Renal pelvis (tissue), 12 donors: ENCODE measurements at places on chromosomes 2 and 18.

- no peak for DNase-seq
These were observed 79.2 kb downstream of the ZDBF2 start for GRCh38 chr2:206353685-206354084.

DNA sequence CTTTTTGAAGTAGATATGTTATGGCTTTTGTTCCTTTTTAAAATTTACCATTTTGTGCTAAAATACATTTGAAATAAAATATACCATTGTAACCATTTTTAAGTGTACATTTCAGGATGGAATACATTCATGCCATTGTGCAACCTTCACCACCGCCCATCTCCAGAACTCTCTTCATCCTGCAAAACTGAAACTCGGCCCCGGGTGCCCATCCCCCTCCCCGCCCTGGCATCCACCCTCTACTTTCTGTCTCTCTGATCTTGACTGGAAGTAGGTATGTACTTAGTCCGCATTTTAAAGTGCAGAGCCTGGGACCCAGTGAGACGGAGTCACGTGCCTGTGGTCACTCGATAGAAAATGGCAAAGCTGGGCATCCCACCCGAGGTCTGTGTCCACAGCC, 45.6 kb downstream of the DIPK1C start:
- no peak for DNase-seq

GRCh38 chr2:120912101-120912985, 176.7 kb downstream of the GLI2 start:
- DNase-seq: no peak

GRCh38 chr2:135948642-135949355, 36.6 kb downstream of the DARS1 start:
- DNase-seq: no peak

GRCh38 chr2:15331787-15332186, 229.3 kb downstream of the NBAS start:
- no peak for DNase-seq

- no peak for DNase-seq
These were observed 420.1 kb upstream of the ZNF804A start for GRCh38 chr2:184178229-184178628.

GRCh38 chr2:132732694-132733093, 62.7 kb upstream of the LYPD1 start:
- no peak for DNase-seq

GRCh38 chr2:10884574-10884975, 27.2 kb upstream of the KCNF1 start:
- peak; percentile 22 for DNase-seq

- DNase-seq: peak; percentile 63
These were observed 129.7 kb downstream of the TGIF1 start for GRCh38 chr18:3579701-3580100.

DNA sequence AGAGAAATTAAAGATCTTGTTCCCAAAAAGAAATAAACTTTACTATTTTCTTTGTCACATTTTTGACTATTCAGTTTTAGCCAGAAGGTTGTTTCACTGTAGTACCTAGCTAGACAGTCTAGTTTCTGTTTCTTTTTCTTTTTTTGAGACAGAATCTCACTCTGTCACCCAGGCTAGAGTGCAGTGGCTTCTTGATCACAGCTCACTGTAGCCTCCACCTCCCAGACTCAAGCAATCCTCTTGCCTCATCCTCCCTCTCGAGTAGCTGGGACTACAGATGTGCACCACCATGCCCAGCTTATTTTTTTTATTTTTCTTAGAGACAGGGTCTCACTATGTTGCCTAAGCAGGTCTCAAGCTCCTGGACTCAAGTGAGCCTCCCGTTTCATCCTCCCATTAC, 2.2 kb downstream of the RBM45 start:
- no peak for DNase-seq

DNA sequence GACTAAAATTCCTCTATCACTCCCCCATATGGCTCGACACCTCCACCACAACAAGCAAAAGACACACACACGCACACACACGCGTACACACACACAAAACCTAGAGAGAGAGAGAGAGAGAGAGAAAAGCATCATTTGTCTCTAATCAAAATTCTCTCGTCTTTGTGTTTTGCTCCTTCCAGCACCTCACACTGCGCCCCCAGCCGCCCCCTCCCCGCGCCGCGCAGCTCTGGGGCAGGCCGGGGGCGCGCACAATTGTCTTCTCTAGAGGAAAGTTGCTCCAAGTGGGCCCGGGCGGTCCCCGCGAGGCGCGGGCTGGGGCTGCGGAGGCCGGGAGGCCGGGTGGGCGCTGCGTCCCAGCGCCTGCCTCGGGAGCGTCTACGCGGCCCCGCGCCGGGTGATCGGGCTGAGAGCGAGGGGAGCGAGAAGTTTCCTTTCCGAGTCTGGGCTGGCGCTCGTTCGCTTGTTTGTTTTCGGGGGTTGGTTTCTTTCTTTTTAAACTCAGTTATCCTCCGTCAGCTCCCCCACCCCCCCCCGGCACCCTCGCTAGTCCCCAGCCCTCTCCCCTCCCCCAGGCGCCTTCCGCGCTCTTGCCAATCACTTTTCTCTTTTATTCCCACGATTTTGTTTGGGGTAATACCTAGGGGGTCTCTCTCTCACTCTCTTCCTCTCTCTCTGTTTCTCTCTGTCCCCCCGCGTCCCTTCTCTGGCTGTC, 4.1 kb downstream of the ZEB2 start:
- DNase-seq: no peak

DNA sequence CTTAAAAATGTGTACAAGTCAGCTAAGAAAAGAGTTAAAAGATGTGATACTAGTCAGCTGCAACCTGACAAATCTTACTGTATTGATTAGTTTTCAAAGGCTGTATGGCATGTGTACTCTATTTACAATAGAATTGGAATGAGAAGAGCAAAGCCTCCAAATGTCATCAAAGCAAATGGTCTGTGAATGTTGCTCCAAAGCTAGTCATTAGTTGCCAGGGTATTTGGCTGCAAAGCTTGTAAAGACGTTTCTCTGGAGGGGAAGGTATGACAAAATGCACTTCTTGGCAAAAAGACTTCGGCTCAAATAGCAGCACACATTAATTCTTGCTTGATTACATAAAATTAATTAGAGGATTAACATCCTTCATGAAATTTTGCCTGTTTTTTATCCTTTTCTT, 59.3 kb downstream of the ETAA1 start:
- no peak for DNase-seq

DNA sequence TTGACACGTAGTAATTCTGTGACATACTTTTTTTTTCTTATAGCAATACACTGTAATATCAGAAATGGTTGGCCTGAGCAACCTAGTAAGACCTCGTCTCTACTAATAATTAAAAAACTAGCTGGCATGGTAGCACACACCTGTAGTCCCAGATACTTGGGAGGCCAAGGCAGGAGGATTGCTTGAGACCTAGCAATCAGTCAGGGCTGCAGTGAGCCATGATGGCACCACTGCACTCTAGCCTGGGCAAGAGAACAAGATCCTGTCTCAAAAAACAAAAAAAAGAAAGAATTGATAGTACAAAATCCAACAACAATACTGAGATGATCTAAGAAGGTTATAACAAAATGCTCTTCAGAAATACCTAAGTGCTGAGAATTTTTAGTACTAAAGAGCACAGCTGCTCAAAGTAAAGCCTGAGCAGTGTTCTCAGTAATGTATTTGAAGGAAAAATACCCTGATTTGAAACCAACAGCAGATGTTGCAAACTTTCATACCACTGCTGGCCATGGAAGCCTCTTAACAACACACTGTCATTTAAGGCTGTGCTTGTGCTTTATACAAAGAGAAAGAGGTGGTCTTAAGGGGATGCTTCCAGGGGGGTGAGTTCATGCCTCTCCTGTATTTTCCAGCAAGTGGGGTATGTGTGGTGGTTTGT, 132.6 kb upstream of the CDCA7 start:
- no peak for DNase-seq

DNA sequence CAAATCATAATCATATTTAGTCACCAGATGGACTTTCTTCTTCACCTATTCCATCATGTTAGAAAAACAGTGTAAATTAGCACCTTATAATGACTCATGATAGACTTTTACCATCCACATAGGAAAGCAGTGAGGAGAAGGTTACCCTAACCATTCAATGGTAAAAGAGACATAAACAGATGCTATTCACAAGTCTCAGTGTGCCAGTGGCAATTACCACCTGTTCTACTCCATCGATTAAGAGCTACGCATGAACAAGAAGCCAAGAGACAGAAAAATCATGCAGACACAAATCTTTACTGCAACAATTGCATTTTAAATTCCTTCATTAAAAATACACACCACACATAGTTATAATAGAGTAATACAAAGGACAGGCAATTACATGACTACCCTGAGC, 106.7 kb upstream of the CHAC2 start:
- DNase-seq: no peak

GRCh38 chr2:6177811-6178210, 485.6 kb downstream of the SOX11 start:
- DNase-seq: no peak

DNA sequence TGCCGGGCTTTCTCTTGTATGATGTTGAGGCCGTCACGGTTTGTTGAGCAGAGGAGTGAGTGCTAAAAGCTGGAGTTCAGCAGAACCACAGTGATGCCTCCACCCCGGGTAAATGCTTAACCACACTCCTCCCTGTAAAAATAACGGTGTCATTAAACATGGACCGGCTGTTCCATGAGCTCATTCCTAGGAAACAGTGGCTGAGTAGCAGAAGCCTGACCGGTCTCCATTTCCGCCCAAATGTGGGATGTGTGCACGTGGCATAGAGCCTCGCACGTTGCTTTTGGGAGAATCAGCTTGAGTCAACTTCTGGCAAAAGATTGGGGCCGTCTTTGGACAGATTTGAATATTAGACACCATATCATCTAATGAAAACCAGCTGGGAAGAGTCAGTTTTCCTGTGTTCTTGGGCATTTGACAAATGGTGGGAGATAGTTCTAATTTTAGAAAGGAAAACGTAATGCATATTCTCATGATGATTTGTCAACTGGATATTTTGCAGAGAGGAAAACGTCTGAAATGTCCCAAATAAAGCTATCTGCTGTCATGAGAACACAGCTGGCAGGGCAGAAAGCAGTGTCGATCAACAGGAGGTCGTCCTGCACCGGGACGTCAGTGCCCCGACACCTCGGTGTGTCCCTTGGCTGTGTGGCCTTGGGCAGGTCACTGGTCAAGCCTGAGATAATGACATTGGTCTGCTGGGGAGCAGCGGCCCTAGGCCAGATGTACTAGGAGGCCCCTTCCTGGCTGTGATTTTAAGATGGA, 42.4 kb downstream of the LRRFIP1 start:
- peak; percentile 97 for DNase-seq

- peak; percentile 38 for DNase-seq
These were observed 37.8 kb upstream of the ITPRID2 start for GRCh38 chr2:181853696-181854095.

DNA sequence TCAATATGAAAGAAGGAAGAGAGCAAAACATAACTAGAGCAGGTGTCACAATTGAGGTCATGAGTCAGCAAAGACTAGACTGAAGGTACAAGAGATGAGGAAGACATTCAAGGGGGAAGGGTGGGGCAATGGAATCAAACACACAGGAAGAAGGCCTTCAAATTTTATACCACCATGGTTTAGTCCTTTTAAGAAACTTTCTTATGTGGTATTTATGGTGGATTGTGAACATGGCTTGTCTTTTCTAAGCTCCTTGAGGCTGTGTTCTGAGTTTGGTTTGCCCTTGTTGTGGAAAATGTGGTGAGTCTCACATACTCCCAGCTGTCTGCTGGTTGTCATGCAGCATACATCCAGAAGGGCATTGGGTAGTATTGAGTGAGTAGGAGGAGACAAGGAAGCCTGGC, 62.1 kb downstream of the NABP1 start:
- no peak for DNase-seq

DNA sequence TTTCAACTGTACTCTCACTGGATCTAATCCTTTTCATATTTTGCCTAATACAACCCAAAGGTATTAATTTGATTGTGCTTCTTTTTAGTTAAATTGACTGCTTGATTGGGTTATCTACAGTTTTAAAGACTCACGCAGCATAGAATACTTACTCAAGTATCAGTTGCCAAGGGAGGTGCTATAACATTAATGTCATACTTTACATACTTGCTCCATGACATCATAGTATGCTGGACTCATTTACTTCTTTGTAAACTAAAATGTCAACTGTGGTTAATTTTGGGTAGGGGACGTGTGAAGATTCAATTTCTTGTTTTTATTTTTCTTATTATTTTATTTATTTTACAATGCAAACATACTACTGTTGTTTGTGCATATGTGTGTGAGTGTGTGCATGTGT, 716.2 kb upstream of the VRK2 start:
- DNase-seq: no peak

- DNase-seq: no peak
These were observed 749.5 kb downstream of the RNF144A start for GRCh38 chr2:7666596-7667259.

DNA sequence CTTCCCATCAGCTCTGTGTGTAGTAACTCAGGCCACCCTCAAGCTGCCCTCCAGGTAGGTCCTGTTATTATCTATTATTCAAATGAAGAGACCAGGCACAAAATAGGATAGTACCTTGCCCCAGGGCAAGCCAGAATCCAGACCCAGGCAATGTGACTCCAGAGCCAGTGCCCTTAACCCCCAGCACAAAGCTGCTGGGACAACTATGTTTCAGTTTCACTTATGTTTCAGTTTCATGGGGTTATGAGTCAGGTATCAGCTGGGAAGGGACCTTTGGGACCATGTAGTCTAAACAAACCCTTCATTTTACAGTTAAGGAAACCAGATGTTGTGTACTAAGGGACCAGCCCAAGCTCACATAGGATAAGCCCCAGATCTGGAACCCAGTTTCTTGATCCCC, 10.0 kb downstream of the HK2 start:
- DNase-seq: no peak

DNA sequence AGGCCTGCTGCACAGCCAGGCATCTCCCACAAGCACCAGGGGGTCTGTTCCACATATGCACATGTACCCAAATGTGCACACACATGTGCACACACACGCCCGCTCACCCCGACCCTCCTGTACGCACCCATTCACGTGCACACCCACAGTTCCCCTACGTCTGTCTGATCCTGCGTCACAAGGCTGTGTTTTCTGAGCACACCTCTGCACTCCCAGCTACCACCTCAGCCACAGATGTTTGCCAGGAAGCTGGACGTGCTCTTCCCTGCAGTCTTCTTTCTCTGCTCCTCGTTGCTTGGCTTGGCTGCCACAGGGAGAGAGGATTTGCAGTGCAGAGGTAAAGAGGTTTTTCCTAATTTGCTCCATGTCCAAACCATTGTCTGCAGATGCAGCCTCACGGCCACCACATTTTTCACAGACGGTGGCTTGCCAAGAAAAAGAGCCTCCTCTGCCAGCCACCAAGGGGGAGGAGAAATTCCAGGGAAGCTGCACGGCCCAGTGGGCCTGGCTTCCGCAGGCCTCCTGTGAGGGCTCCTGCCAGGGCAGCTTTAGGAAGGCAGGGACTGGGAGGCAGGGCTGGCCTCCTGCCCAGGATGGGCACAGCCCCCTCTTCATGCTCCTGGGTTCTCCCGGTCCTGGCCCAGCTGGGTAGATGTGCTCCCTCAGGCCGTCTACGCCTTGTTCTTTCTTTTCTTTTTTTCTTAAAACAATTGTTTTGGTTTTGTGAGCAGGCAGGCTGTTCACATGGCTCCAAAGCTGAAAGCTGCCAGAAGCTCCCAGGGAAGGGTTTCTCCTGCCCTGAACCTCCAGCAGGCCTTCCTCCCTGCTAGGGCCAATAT, 29.3 kb upstream of the HS6ST1 start:
- peak; percentile 73 for DNase-seq

- DNase-seq: no peak
These were observed 29.1 kb upstream of the SELENOI start for GRCh38 chr2:26316845-26317244.
